ENCODE measurements at places on chromosomes 7 and 10.

GRCh38 chr7:128161466-128162125, 79.5 kb upstream of the LEP start:
- DNase-seq: no peak

DNA sequence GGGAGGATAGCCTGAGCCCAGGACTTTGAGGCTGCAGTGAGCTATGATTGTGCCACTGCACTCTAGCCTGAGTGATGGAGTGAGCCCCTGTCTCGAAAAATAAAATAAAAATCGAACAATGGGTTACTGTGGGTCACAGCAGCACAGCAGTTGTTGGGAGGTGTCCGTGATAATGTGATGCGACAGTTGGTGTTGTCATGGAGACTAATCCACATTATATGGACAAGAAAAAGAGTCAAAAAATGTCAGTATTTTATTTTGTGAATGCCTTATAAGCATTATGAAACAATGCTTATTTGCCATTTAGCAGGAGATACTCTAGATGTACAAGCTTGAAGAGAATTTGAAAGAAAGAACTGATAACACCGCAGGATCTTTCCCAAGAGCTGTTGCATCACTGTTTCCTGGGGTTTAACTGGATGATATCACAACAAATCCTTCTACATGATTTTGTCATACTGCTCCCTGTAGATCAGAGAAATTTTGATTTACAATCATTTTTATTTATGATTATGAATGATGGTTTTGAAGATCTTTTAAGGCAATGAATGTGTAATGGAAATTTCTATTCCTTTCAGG, 195.4 kb downstream of the BAMBI start:
- DNase-seq: no peak

GRCh38 chr10:69102440-69102839, 14.5 kb downstream of the SRGN start:
- no peak for DNase-seq

DNA sequence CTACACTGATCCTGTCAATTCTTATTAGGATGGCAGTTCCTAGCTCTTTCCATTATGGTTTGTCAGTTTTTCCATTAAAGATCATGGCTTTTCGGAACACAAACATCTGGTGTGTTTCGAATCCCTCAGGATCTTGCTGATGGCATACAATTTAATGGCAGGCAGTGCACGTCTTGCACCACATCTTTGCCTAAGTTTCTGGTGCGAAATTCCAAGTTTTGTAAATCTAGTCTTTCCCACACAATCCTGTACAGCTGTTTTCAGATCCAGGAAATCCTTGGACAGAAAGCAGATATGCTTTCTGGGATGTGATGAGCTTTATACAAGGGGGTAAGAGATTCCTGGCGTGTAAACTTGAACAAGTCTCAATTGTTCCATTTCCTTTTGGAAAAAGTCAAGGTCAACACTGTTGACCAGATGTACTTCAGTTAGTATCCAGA, 224.3 kb upstream of the PHYHIPL start:
- DNase-seq: no peak

- DNase-seq: no peak
These were observed 45.2 kb upstream of the EXOC4 start for GRCh38 chr7:133207687-133208086.

DNA sequence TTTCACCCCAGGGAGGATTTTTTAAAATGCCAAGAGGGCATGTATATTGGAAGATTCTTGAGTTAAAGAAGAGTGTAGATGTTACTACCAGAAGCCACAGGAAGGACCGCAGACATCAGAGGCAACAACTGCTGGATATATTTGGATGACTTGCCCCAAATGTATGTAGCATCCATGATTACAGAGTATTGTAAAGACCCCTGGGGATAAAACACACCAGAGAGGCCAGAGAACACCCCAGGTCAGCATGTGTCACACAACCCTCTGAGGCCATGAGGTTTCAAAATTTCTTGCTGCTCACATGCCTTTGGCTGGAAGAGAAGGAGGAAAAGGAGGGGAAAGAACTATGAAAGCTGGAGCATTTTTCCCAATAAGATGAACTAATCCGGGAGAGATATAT, 108.0 kb upstream of the LSM8 start:
- no peak for DNase-seq

GRCh38 chr10:52256832-52257691, 57.0 kb upstream of the DKK1 start:
- DNase-seq: no peak

DNA sequence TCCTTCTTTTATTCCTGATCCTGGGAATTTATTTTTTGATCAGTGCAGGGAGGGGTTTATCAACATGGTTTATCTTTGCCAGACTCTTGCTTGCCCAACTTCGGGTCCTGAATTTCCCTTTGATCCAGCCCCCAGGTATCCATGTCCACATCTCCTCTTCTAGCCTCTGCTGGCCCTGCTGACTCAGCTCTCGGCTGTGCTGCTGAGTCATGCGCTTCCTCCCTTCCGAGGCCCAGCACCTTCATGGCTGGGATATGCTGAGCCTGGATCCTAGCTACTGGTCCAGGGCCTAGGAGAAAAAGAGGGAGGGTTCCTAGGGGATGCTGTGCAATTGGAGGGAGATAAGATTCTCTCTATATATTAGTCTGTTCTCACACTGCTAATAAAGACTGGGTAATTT, 380.7 kb upstream of the SHH start:
- DNase-seq: no peak

DNA sequence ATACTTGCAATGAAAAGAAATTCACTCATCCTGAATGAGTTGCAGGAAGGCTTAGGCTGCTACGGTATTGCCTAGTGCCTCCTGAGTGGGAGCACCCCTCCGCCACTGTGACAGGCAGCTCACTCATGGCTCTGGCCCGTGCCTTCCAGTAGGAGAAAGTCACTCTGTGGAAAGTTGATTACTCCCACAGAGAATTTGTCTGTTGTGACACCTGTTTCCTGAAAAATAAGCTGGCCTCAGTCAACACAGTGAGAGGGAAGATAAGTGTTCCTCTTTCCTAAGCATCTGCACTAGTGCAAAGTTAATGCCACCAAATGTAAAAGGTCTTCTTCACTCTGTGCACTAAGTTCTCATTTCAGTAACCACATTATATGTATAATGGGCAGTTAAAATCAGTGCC, 158.8 kb upstream of the INHBA start:
- DNase-seq: no peak

DNA sequence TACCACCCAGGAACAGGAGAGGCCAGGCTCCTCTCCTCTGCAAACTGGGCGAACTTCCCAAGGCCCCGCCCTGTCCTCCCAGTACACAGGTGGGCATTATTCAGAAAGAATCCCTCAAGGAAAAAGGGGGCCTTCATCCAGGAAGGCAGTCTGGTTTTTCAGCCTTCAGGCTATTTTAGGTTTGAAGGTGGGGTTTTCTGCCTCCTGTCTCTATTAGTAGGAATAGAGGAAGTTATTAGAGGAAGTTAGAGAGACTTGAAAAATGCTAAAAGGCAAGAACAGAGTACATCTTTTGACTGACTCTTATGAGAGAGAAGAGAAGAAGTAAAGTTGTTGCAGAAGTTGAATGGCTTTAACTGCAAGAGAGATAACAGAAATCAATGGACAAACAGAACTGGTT, 250.9 kb upstream of the SORCS1 start:
- DNase-seq: no peak

DNA sequence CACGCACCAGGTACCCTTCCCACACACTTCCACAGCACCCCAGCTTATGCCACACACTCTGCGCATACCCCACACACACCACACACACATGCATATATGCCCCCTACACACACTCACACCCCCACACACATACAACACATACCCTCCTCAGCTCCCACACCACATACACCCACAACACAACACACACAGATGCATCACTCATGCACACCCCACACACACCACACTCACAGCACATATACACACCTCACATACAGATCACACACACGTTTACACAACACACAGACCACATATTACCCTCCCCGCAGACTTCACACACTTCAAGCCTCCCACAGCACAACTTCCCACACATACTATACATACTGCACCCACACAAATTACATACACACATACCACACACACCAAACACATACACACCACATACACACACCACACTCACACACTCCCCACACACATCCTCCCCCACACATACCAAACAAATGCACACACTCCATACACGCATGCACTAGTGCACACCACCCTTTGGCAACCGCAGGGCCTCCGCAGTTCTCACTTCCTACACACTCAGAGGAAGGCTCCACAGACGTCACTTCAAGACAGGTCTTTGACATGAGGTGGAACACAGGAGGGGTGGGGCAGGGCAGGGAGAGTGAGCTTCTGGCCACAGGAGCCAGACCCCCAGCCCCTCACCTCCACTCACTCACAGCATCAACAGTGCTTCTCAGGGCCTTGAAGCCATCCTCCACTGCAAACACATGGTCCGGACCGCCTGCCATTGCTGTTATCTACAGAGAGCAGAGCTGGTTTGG, 18.5 kb upstream of the ANTXRL start:
- no peak for DNase-seq

DNA sequence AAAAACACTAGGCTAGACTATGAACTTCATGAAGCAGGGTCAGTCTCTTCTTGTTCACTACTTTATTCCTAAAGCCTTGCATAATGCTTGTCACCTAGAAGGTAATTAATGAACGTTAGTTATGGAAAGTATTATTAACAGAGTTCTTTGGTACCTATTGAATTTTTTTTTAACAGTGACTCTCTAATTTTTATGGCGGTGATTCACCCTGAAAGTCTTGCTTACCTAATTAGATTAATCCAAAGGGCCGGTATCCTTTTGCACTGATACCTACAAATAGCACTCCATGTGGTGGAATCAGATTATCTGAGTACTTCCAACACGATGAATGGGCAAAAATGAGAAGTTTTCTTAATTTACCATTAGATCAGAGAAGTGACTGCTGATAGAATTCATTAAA, 31.7 kb downstream of the STAM start:
- DNase-seq: no peak

GRCh38 chr10:119404719-119405519, 137.6 kb downstream of the RGS10 start:
- DNase-seq: no peak

DNA sequence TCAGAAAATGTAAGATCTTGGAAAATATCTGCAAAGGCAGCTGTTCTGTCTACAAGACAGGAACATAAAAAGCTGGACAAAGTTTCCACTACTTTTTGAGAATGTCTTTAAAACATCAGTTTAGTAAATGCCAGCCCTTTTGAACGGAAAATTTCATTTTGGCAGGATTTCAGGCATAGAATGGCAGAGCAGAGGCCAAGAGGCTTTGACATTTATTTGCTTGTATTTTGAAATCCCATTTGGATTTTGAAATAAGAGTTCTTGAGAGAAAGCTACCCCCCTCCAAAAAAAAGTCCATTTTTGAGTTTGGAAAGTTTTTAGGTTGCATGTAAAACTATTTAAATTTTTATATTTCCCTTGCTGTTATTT, 3.1 kb upstream of the ETV1 start:
- DNase-seq: no peak

DNA sequence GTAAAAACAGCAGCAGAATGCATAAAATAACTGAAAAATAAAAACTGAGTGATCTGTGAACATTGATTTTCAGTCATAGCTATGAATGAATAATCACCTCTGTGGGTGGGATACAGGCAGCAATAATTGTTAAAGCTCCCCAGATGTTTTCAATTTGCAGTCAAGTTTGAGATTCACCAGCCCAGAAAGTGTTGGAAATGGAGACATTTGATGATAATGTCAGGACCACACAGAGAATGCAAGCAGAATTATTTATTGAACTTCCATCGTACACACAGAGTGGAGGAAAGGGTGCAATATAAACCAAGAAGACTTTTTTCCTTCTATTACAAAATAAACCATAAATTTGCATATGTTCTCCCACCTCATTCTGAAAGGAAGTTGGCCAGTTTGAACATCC, 601.7 kb downstream of the ANKRD7 start:
- DNase-seq: no peak

DNA sequence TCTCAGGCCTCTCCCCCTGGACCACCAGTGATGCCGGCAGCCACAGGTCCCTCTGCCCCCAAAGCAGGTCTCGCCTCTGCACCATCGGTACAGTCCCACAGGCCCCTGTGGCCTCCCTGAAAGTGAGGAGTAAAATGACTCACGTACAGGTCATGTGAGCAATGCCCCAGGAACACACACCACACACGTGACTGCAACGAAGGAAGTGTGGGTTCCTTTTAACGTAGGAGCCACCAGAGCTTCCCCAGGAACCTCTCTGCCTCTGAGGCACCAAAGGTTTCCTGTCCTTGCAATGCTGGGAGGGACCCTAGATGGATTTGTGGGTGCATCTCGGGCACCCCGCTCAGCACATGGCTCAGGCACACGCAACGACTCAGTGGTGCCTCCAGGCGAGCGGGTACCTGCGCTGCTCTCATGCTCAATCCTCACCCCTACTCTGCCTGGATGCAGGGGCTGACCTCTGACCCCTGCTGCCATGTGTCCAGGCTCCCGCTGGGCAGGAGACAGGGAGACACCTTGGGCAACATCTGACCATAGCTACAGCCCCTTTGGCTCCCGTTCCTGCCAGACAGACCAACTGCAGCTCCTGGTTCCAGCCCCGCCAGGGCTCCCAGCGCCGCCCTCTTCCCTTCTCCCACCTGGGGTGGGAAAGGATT, 120.7 kb downstream of the PRKAG2 start:
- no peak for DNase-seq

- peak; percentile 29 for DNase-seq
These were observed 218.6 kb downstream of the RPS24 start for GRCh38 chr10:78252286-78252685.

- DNase-seq: no peak
These were observed 176.5 kb upstream of the ADO start for GRCh38 chr10:62627983-62628382.

DNA sequence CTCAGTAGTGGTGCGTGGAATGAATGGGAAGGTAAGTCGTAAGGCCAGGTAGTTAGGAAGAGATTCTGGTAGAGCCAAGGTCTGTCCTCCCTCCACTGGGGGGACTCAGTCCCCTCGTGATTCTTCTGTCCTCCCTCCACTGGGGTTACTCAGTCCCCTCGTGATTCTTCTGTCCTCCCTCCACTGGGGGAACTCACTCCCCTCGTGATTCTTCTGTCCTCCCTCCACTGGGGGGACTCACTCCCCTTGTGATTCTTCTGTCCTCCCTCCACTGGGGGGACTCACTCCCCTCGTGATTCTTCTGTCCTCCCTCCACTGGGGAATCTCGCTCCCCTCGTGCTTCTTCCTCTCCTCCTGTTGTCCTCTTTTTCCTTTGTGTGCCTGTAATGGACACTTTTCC, 125.1 kb downstream of the CELF2 start:
- DNase-seq: no peak

DNA sequence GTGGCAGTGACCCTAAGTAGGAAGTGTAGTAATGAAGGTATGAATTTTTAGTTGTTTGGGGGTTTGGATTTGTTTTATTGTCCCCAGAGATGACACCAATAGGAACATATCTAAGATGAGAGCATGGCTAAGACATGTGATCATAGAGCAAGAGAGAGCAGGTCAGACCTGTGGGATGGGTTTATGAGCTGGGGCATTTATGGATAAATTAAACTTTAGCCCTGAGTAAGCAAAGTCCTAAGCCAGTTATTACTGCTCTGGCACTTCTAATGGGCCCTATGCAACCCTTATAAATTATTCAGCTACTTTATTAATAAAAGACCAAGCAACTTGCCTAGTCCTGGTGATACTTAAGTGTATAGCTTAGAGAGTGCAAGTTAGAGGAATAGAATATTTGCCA, 85.1 kb downstream of the LRRC4 start:
- no peak for DNase-seq

All from natural killer cell treated with Interleukin-12 subunit alpha and Interleukin-12 subunit beta and Interleukin-15 and Interleukin-18, amount 100 ng/mL, for 72 hours (primary cell).